ENCODE measurements at places on chromosomes 2 and 18.

GRCh38 chr2:191650896-191651773, 26.8 kb upstream of the NABP1 start:
- no peak for DNase-seq

GRCh38 chr18:13613591-13614501, 112.5 kb downstream of the FAM210A start:
- DNase-seq: peak; percentile 50

- DNase-seq: no peak
Measured at GRCh38 chr2:1811258-1811970, 67.1 kb upstream of the PXDN start.

GRCh38 chr2:214261683-214262082, 149.2 kb upstream of the VWC2L start:
- DNase-seq: no peak

- no peak for DNase-seq
Measured at GRCh38 chr2:188810586-188810985, 163.6 kb upstream of the COL3A1 start.

- no peak for DNase-seq
Measured at GRCh38 chr18:54938506-54938905, 20.8 kb downstream of the CCDC68 start.

DNA sequence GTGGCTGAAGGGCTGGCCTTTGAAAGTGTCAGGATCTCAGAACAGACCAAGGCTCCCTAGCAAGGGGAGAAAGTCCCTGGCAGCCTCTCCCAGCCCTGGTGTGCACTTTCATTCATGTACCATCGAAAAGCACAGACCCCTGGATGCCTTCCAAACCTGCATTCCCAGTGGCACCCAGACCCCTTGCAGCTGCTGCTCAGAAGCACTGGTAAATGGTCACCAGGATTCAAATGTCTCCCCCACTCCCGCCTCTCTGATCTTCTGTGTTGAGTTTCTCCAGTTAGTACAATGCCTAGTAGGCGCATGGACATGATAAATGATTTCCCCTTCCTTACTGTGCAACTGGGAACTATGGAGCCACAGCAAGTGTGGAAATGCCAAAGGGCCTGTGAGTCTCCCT, 180.0 kb downstream of the GLI2 start:
- DNase-seq: no peak

DNA sequence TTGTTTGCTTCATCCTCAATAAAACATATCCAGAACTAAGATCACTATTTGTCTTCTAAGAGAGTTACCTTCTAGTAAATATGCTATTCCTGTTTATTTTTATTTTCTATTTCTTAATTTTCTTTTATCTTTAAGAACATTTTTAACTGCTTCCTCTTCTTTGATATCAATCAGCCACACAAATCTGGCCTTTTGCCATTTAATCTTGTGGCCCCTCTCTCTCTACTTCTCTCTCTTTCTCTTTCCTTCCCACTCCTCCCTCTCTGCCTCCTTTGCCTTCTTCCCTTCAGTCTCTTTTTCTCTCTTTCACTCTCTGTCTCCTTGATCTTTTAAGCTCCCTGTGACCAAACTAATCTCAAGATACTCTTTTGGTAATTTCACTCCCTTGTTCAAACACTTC, 108.4 kb downstream of the GRB14 start:
- DNase-seq: no peak

DNA sequence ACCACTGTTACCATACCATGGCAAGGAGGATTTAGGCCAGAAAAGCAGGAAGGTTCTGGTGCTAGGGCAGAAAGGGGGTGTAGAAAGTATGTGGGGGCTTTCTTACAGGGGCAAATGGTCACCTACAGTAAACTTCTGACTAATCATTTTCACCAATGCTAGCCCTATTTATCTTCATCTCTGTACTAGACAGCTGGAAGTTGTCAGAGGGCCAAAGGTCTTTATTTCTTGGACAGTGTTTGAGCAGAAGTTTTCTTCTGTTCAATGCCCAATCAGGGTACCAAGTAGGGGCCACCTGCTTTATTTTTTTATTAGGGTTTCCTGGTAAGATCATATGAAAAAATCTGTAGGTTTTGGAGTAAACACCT, 37.6 kb downstream of the MAP4K4 start:
- no peak for DNase-seq

DNA sequence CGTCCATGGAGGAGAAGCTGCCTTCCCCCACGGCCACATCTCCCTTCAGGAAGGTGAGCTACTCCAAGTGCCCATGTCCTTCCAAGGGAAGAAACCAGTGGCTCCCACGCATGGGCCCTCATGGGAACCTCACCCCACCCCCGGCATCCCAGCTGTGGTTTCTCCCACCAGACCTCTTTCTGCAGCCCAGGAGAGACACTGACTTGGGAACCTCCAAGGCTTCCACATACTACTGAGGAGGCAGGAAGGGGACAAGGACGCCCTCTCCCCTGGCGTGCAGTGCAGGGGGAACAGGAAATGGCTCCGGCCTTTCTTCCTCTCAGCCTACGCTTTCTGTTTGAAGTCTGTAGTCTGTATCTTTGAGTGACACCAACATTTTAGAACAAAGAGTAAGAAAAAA, 104.5 kb upstream of the EPC2 start:
- no peak for DNase-seq

- DNase-seq: no peak
Measured at GRCh38 chr2:242012956-242013764, 143.6 kb downstream of the RTP5 start.

GRCh38 chr2:229335330-229335729, 64.2 kb upstream of the PID1 start:
- no peak for DNase-seq

- DNase-seq: no peak
Measured at GRCh38 chr2:134636714-134637113, 82.1 kb downstream of the TMEM163 start.

DNA sequence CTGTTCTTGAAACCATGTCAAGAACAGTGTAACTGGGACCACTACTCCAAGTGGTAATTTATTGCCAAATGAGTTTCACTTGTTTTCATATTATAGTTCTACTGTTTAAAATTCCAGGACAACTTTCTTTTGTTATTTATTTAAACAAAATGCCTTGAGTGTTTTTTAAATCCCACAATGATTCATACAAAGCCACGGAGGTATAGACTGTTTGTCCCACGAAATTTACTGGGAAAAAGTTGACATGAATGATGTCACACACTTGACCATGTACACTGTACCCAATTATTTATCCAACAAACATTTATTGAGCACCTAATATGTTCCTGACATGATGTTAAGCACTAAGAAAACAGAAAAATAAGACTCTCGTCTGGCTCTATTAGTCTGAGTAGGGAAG, 243.9 kb upstream of the SIX2 start:
- DNase-seq: no peak

GRCh38 chr2:191791953-191792560, 54.8 kb downstream of the CAVIN2 start:
- no peak for DNase-seq

DNA sequence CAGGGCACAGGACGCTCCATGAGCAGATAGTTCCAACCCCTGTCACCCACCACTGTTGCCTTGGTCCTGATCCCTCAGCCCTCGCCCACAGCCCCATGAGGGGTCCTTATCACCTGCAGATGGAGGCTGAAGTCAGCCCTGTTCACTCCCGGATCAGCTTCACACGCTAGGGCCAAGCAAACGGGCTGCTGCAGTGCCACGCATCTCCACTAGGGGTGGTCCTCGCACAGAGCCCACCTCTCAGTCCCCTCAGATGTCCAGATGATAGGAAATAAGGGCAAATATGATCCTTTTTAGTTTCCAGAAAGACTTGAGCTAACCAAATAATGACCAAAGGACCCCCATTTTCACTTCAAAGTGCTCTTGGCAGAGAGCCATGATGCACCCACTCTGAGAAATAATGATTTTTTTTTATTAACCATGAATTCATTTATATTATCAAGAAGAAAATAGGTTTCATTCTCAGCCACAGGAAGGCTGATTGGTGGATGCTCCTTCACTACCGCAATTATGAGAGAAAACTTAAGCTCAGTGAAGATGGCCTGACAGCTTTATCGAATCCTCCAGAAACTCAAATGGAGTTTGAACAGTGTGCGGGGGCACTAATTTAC, 71.9 kb upstream of the KLHL29 start:
- DNase-seq: peak; percentile 20

DNA sequence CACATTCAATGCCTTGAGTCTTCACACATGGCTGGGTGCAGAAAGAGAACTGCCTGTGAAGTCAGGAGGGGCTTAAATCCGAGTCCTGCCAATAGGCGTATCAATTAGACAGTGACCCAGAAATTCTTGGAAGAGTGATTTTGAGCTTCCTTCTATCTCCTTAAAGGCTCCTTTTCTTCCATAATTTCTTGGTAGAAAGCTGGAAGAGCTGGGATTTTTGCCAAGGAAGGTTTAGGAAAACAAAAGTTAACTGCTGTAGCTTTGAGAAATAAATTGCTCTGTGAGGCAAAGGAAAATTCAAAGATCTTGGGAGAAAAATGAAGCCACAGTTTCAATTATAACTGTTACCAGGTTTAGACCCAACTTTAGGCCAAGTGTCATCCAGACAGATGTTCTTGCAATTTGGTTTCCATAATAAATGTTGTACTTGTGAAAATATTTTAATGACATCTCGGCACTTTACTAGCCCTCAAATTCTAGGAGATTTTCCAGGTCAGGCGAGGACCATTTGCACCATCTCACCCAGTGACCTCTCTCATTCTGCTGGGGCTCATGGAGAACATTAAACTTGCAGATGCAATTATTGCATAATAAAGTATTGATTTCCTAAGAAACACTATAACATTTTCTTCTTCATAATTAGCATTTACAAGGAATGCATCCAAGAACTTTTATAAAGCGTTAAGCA, 329.7 kb upstream of the MEIS1 start:
- DNase-seq: no peak

GRCh38 chr2:60422826-60423483, 130.5 kb downstream of the BCL11A start:
- DNase-seq: no peak

Measured in RPMI8226 (cell line).